C1 segment of cervical spinal cord (tissue), 14 donors: ENCODE measurements at places on chromosomes 7 and 10.

DNA sequence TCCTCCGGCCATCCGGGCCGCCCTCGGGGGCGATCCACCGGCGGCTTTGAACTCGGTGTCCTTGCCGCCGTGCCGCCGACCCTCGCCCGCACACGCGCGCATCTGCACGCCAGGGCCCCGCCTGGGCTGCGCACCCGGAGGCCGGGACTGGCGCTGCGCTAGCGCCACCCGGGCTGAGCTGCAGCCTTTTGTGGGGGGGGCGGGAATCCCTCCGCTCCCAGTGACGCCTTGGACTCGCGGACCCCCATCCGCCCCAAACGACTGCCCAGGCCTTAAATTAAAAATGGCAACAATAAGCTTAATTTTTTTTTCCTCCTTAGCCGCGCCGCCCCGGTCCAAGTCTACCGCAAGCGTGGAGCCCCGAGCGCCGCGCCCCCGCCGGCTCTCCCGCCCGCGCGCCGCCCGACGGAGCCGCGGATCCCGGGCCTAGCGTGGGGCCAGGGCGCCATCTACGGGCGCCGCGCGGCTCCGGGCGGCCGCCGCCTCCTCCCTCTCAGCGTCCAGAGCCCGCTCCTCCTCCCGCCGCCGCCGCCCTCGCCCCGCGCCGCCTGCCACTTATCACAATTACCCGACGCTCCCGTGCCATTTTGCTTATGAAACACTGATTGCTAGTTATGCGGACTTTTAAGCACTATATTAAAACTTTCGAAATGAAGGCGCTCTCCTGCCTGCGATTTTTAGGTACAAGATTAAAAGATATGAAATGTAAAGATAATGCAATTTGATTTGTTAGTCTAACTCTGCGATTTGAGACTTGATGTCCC, 7.5 kb upstream of the EBF3 start:
- no peak for DNase-seq

DNA sequence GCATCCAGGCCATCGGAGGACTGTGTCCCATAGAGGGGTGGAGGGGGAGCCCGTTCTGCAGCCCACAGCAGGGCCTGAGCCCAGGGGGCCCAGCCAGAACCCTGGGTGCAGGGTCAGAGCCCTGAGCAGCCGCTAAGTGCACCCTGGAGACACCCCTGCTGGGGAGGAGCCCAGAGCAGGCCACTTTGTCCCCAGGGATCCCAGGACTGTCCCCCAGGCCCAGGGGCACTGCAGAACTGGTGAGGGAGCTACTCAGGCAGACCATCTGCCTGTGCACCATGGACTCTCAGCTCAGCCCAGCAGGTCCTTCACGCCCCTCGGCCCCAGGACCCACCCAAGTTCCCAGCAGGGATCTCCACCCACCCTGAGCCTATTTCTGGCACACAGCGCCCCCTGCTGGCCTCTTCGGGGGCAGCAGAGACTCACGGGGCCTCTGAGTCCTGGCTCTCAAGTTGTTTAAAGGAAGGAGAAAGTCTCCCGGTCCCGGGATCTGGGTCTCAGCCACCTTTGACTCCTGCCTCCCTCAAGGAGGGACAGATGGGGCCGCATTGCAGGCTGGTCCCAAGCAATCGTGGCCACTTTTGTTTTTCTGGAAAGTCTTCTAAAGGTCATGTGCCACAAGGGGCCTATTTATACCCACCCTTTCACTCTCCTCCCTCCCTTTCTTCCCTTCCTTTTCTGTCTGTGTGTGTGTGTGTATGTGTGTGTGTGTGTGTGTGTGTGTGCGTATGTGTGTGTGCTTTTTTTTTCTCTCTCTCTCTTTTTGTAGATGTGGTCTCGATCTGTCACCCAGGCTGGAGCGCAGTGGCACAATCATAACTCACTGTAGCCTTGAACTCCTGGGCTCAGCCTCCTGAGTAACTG, 90.3 kb downstream of the MYL10 start:
- peak; percentile 65 for DNase-seq

DNA sequence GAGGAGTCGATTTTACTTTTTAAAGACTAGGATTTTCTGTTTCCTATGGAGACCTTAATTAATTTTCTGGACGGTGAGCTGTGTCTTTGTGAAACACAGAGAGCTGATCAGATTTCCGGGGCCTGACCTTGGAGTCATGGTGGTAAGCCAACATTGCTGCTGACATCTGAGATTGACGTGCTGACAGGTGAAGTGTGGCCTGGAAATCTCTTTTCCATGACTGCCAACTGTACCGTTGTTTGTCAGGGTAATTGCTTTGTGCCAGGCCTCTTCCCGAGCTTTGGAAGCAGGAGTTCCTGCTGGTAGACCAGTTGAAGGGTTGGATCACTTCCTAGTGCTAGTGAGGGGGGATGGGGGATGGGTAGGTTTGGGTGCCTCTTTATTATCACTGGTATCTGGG, 71.2 kb downstream of the ADRA2A start:
- DNase-seq: no peak

GRCh38 chr10:79319115-79319771, 28.0 kb upstream of the PPIF start:
- DNase-seq: no peak

DNA sequence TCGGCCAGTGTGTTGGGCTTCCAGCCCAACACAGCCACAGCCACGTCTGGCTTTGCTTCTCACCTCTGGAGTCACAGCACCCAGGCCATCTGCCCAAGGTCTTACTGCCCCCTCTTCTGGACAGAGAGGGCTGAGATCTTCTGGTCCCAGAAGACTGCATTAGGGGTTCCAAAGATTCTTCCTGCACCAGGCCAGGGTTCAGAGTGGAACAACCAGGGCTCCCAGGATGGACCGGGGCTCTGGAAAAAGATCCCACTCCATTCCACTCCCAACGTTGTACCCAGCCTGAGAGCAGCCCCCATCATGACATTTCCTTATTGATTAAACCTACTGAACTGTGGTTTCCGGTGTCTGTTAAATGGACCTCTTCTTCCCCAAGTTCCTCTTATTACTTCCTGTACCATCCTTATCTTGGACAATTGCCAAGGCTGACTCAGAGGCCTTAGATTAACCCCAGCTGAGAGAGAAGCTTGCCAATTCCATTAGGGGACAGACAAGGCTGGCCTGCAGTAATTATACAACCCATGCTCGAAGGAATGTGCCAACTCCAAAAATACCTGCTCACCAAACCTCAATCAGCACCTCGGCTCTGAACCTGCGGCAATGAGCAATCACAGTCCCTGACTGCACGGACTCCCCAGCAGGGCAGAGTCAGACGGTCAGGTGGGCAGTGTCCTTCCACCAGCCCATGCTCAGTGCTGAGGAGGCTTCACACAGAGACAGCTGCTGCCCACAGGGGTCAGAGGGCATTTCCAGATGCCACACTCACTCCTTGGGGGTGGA, 47.9 kb upstream of the NPFFR1 start:
- no peak for DNase-seq
